ENCODE measurements at places on chromosomes 11 and 22.

DNA sequence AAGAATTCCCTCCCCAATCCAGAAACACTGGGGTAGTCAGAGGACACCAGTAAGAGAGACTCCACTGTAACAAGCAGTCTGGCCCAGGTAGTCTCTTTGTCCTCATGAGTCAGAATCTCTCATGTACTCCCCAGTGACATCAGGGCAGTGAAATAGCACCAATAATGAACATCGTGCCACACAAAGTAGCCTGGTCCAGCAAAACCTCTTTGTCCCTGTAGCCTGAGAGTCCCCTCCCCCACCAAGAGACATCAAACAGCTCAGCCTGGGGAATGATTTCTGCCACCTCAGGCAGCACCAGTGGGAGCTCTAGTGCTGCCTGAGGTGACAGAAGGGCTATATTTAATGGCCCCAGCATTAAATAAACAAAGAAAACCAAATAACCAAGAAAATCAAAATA is 88.1 kb downstream of the SBF2 start:
- no peak for DNase-seq

- no peak for DNase-seq
Observed at GRCh38 chr11:82972103-82972502, 70.6 kb downstream of the DDIAS start.

- peak; percentile 91 for DNase-seq
Observed at GRCh38 chr11:111694851-111695250, 71.3 kb downstream of the PPP2R1B start.

DNA sequence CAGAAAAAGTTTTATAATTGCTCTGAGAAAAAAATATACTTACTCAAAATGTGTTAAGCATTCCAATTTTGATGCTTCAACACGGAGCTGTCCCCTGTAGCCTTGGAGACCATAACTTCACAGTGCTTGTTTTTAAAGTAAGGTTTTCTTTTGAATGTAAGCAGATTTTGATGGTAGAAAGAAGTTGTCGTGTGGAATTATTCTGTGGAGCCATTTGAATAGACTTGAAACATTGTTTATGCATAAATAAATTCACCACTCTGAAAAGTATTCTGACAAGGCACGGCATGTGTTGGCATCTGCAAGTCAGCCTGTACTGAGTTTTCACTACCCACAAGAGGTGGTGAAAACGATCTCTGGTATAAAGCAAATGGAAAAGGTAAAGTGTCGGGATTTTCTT is 115.5 kb downstream of the UVRAG start:
- no peak for DNase-seq

DNA sequence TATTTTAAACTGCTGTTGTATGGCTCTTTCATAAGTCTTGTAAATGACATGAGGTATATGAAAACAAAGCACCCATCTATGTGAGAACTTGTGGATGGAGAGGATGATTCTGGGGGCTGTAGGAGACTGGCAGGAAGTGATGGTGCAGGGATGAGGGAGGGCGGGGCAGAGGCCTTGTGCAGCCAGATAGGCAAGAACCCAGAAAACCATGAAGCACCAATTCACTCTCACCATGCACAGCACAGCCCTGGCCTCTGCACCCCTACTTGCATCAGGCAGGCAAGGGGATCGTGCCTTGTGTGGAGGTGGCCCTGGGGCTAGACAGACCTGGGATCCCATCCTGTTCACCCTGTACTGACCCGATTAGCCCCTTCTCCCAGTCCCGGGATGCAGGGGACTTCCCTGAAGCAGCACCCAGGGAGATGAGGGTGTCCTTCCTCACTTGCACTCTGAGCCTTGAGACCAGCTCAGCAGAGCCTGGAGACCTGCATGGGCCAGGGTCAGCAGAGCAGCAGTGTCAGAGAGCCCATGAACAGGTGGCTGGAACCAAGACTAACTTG is 85.5 kb downstream of the MORC2 start:
- no peak for DNase-seq

GRCh38 chr22:50695421-50696250 is 23.0 kb downstream of the SHANK3 start:
- DNase-seq: no peak

GRCh38 chr11:36218283-36218921 is 70.8 kb downstream of the COMMD9 start:
- DNase-seq: no peak

DNA sequence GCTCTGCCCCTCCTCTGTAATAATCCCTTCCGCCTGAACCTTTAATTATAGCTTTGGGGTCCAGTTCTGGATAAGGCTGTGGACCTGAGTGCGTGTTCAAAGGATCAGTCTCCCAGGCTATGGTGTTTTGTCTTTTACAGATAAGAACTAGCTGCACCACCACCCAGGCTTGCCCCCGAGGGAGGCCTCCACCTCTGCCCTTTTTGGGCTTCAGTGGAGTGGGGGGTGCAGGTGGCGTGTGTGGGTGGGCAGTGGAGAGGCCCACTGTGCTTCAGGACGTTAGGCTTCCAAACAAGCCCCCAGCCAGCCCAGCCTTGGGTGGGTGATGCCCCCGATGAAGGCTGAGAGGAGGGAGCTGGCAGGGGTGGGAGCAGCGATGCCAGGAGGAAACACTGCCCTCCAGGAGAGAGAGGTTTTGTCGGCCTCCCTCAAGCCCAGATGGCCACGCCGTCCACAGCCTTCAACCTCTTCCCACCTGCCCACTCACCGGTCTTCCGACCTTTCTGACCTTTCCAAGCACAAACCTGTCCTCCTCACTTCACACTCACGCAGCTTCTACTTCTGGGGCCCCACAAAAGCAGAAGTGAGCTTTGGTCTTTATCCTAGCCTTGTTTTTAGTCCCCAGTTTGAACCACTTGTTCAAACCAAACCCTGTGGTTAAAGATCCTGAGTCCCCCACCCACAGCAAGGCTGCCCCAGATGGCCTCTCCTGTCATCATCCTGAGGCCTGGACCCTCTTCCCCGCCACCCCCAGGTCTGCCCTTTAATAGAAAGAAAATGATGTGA is 20.4 kb downstream of the PSMD13 start:
- DNase-seq: no peak

DNA sequence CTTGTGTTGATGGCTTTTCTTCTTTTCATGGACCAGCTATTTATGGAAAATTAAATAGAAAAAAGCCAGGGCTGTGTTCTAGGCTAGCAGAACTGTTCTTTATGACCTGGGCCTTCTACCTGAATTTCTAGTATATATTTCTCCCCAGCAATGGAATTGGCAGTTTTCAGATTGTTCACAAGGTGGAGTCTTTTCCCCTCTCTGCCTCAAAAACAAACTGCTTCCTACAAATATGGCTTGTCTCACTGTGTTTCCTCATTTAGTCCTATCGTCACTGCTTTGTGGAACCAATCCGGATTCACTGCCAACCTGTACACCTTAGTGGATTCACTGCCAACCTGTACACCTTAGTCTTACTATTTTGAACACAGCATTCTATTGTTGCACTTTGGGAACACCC is 5.0 kb upstream of the APOL5 start:
- no peak for DNase-seq

DNA sequence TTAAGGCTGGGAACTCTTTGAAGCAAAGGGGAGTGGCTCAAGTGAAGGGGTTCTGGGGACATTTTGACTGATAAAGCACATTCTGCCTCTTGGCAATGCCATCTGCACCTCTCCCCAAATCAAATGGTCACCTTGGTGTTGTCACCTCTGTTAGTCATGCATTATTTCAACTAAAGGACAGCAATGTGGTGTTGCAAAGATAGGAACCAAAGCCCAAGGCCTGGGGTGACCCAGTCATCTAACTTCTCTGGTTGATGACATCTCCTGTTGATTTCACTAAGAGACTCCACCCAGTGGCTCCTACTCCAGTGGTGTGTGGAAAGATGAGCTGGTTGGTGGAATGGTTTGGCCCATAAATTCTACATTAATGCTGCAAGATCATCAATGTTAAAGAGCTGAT is 7.8 kb upstream of the MS4A1 start:
- no peak for DNase-seq

GRCh38 chr11:115699326-115699725 is 195.1 kb upstream of the CADM1 start:
- DNase-seq: no peak

DNA sequence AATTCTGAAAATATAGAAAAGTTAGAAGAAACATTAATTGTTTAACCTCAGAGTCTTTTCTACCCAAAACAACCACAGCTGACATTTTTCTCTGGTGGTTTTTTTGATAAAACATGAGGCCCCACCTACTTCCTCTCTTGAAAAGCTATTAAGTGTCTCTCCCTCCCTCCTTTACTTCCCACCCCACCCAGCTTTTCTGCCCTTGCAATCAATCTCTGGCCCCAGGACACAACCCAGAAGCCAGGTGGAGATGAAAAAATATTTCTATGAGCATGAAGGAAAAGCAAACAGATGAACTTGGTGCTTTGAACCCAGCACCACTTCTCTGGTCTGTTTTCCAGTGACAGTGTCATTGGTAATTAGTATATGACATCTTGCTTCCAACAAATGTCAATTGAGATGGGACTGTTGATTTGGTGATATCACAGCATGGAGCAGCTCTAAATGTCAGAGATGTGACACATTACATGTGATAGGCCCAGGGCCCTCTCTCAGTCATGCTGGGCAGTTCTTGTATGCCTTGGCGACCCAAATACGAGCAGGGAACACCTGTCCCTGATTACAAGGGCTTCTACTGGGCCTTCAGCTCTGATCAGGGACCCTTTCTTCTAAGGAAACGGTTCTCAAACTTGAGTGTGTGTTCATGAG is 23.9 kb upstream of the TMPRSS13 start:
- DNase-seq: no peak

DNA sequence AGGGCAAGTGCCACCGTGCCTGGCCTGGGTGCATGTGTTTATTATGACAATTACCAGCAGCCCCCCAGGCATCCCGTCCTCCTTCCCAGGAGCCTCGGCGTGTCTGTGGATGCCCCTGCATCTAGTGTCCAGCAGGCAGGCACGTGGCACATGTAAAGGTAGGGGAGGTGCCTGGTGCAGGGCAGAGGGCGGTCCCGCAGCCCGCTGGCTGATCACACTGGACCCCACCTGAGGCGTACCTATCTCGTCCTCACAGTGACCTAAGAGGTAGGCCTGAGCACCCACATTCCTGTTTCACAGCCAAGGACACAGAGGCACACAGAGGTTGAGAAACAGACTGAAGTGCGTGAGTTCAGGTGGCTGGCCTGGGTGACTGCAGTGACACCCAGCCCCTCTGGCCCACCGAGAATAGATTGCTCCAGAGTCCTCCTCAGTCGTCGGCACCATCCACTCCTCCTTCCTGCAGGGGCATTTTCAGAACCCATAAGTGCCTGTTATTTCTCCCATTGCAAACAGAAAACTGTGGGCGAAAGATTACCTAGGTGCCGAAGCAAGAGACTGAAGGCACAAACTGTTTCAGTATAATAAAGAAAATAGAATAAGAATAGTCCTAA is 3.0 kb upstream of the PHRF1 start:
- no peak for DNase-seq

- DNase-seq: no peak
Observed at GRCh38 chr11:94860333-94860732, 92.2 kb downstream of the AMOTL1 start.

- DNase-seq: no peak
Observed at GRCh38 chr11:117453886-117454563, 126.4 kb downstream of the CEP164 start.

DNA sequence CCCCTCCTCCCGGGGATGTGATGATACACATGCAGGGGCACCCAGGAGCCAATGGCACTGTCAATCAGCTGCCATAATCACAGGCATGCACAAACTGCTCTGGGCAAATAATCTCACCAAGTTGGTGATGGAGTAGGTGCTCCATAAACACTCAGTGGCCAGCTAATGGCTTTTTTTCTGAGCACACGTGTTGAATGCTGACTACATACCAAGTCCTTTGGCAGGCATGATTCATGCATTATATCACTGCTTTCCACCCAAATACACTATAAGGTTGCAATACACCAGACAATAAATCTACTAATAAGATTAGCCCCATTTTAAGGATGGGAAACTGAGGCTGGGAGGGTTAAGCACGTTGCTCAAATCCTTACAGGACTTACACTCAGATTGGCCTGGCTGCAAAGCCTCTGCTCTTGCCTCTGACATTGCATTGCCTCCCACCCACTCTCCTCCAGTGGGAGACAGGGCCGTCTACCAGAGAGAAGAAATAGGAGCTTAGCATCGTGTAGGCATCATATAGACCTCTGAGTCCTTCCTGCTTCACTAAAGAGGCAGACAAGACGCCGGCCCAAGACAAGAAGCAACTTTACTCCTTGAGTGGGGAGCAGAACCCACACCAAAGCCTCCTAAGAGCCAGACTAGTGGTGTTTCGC is 32.7 kb upstream of the ACCSL start:
- DNase-seq: no peak

GRCh38 chr11:45834298-45834756 is 12.9 kb upstream of the CRY2 start:
- no peak for DNase-seq

DNA sequence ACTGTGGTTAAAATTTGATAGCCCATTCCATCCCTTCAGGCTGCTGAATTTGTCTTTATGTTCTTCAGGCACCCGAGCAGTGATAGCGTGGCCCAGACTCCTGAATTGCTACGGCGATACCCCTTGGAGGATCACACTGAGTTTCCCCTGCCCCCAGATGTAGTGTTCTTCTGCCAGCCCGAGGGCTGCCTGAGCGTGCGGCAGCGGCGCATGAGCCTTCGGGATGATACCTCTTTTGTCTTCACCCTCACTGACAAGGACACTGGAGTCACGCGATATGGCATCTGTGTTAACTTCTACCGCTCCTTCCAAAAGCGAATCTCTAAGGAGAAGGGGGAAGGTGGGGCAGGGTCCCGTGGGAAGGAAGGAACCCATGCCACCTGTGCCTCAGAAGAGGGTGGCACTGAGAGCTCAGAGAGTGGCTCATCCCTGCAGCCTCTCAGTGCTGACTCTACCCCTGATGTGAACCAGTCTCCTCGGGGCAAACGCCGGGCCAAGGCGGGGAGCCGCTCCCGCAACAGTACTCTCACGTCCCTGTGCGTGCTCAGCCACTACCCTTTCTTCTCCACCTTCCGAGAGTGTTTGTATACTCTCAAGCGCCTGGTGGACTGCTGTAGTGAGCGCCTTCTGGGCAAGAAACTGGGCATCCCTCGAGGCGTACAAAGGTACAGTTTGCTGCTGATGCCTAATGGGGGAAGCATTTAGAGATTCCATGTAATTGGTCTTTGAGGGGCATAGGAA is 4.7 kb downstream of the MADD start:
- DNase-seq: no peak

DNA sequence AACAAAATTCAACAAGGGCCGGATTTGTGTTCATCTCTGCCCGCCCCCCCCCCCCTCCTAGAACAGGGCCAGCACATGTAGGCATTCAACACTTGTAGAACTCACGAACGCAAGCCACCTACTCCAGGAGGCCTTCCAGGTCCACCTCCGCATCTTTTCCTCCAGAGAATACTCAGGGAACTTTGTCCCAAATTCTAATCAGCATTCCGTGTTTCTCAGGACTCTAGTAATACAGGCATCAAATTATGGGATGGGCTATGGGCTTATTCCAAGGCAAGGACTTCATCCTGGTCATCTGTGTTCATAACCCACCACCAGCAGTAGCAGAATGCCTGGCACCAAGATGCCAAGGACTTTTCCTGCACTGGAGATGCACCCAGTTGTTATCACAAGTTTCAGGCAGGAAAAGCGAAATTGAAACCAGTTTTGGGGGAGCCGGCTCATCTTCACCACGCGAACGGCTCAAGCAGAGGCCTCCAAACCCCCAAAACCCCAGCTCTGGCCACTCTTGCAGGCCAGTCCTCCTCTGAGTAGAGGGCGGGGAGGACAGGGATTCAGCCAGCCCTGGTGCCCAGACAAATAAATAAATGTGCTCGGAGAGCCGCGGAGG is 462 bp downstream of the UBE2L6 start:
- no peak for DNase-seq

Data from stromal cell of bone marrow (primary cell).